ENCODE measurements at places on chromosomes 4 and X.

DNA sequence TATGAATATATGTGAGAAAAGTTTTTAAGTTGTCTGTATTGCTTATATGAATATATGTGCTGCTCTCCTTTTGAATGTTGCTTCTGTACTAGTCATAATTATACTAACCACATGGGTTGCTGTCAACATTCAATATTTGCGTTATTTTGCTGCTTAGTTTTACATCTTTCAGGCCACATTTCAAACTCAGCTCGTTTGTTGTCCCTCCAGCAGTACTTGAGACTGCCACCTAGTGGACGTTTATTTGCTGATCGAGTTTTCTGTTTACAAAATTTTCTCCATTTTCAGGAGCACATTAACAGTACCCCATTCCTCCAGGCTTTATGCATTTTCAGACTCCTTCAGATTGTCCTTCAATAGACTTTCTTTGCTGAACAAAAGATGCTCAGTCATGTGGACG, 75.8 kb downstream of the NUDT11 start:
- peak; percentile 28 for DNase-seq
- no peaks in the 10 kb centered on the region for H3K36me3 ChIP-seq
- no peak overlapping the region for H3K27ac ChIP-seq
- no peak overlapping the region for H3K4me3 ChIP-seq

DNA sequence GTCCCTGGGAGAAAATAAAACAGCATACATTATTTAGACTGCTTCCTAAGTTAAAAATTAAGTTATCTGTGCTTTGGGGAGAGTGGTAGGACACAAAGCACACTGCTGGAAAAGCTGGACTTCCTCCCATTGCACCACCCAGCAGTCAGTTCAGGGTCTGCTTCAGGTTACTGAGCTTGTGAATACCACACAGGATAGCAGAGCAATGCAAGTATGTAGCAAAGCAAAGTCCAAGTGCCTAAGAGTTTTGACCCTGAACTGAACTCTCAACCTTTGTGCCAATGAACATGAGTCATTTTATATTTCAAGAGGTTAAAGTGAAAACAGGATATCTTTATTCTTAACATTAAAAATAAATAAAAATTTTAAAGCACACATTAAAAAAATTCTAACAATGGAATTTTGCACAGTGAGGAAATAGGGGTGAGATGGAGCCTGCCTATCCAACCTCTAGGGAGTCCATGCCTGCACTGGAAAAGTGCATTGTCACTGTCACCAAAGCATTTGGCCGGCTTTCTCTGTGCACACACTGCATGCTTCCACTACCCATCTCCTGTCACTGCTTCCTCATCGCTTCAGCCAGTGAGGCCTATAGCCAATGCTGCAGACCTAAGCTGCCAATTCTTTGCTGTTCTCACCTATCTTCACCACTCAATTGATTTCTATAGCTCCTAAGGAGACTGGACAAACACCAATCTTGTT, 50.9 kb downstream of the ABCG2 start:
- no peaks in the 10 kb centered on the region for H3K27me3 ChIP-seq
- H3K4me1 ChIP-seq, result peaks cover 9% of the 10 kb centered on the region
- H3K4me3 ChIP-seq, result no peak overlapping the region
- DNase-seq, result no peak

DNA sequence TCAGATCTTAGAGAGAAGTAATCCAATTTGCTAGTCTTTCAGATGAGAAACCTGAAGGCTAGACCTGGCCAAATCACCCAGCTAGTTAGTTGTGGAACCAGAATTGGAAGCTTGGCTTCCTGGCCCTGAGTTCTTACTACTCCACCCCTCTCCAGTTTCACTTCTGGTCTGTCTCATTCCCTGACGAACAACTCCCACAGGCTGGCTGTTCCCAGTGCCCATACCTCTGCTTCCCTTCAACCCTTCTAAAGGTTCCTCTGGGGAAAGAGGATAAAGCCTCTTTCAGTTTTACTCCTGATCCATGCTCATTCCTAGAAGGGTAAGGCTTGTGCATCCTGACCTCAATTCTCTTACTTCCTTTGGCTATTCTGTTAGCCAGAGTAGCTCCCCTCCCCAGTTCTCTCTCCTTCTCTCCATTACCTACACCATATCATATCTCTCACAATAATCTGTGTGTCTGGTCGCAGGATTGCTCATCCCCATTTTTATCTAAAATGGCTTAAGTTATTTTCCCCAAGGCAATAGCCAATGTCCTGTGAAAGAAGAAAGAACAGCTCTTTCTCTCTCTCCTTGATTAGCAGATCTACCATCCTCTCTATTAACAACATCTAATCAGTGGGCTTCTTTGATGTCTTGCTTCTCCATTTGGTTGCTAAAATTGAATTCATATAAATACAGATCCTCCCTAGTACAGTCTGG, 155.0 kb upstream of the MAOA start:
- H3K27me3 ChIP-seq, result no peaks in the 10 kb centered on the region
- no peak overlapping the region for H3K27ac ChIP-seq
- no peak overlapping the region for H3K4me3 ChIP-seq
- peaks cover 28% of the 10 kb centered on the region for H3K4me1 ChIP-seq

DNA sequence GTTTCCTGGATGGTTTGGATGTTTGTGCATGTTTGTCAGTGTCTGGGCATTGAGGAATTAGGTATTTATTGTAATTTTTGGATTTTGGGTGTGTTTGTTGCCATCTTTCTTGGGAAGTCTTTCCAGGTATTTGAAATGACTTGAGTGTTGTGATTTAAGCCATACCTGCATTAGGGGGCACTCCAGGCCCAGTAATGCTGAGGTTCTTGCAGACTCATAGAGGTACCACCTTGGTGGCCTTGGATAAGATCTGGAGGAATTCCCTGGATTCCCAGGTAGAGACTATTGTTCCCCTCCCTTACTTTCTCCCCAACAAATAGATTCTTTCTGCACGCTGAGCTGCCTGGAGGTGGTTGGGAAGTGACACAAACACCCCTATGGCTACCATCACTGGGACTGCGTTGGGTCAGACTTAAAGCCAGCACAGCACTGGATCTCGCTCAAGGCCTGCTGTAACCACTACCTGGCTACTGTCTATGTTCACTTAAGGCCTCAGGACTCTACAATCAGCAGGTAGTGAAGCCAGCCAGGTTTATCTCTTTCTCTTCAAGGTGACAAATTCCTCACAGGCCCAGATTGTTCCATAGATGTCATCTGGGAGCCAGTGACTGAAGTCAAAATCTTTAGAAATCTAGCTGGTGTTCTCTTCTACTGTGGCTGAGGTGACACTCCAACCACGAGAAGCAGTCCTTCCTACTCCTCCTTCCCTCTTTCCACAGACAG, 643.6 kb downstream of the PDHA2 start:
- no peak overlapping the region for H3K4me3 ChIP-seq
- H3K27ac ChIP-seq, result no peak overlapping the region
- no peaks in the 10 kb centered on the region for H3K27me3 ChIP-seq
- H3K36me3 ChIP-seq, result peaks cover 9% of the 10 kb centered on the region
- H3K4me1 ChIP-seq, result no peaks in the 10 kb centered on the region
- DNase-seq, result no peak

DNA sequence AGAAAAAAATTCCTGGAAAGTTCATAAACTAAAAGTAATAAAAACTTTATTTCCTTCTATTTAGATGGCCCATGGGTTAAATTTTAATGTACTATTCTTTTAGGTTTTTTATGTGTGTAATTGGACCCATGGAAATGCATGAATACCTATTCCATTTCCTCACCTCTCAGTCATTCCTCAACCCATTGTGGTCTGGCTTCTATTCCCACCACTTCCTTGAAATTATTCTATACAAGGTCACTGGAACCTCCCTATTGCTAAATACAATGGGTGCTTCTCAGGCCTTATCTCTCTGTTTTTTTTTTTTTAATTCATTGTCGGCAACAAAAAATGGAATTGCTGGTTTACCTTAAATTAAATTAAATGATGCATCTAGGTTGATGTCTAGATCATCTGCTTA, 17.2 kb downstream of the SLC39A8 start:
- H3K36me3 ChIP-seq, result no peaks in the 10 kb centered on the region
- H3K4me1 ChIP-seq, result no peaks in the 10 kb centered on the region
- H3K4me3 ChIP-seq, result no peak overlapping the region
- no peak for DNase-seq
- H3K27me3 ChIP-seq, result no peaks in the 10 kb centered on the region
- no peak overlapping the region for H3K27ac ChIP-seq

GRCh38 chr4:137659431-137659830, 127.1 kb upstream of the PCDH18 start:
- H3K36me3 ChIP-seq, result peaks cover 7% of the 10 kb centered on the region
- H3K27ac ChIP-seq, result no peak overlapping the region
- no peaks in the 10 kb centered on the region for H3K27me3 ChIP-seq
- H3K4me3 ChIP-seq, result no peak overlapping the region
- peaks cover 35% of the 10 kb centered on the region for H3K4me1 ChIP-seq

- no peaks in the 10 kb centered on the region for H3K36me3 ChIP-seq
- H3K27me3 ChIP-seq, result no peaks in the 10 kb centered on the region
- H3K27ac ChIP-seq, result no peak overlapping the region
- DNase-seq, result no peak
Measured at GRCh38 chrX:118182025-118182424, 65.4 kb upstream of the KLHL13 start.

- peaks cover 18% of the 10 kb centered on the region for H3K4me1 ChIP-seq
- no peak overlapping the region for H3K4me3 ChIP-seq
- peak; percentile 71 for DNase-seq
- peaks cover 13% of the 10 kb centered on the region for H3K36me3 ChIP-seq
Measured at GRCh38 chrX:3638280-3638873, 75.1 kb downstream of the PRKX start.

DNA sequence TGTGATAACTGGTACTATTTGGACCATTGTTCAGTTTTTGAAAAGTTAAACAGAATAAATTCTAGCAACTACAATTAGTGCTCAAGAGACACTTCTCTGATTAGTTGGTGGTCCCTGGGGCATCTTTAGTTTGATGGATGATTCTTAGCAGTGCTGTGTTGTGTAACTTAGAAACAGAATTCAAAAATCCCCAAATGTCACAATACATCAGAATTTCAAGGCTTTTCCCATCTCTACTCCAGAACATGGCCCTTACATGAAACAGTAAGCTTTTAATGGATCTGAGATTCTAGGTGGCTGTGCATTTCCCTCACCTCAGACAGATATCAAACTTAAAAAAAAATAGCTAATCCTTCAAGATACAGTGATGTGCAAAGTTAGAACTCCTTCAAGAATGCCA, 104.4 kb upstream of the CXCL13 start:
- H3K27ac ChIP-seq, result no peak overlapping the region
- H3K27me3 ChIP-seq, result no peaks in the 10 kb centered on the region
- no peaks in the 10 kb centered on the region for H3K4me1 ChIP-seq
- no peak for DNase-seq

DNA sequence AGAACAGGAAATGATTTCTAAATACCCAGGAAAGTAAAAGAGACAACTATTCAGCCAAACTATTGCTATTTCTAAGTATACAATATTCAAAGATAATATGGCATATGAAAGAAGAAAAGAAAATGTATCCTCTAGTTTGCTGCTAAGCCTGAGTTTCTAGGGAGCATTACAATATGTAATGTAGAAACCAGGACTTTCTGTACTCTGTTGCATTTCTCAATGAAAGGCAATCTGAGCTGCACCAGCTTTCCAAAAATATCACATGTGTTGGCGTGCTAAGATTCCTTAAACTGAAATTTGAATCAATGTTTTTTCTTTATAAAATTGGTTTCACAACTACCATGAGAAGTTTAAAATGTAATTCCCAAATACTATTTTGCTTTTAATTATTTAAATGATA, 129.6 kb downstream of the ANK2 start:
- no peak for DNase-seq
- no peaks in the 10 kb centered on the region for H3K4me1 ChIP-seq
- H3K4me3 ChIP-seq, result no peak overlapping the region
- no peak overlapping the region for H3K27ac ChIP-seq
